ENCODE measurements at places on chromosomes 5 and 9. TPM values are rescaled to one million over a fixed set of nuclear protein-coding genes. Genes with fewer than 3 reads are reported as not detected.

The ECM2 gene
- total RNA-seq = 28.7 TPM

The GRM6 gene
- total RNA-seq = not detected

The REEP2 gene
- total RNA-seq = 7.3 TPM

The CER1 gene
- total RNA-seq = not detected

The JAKMIP2 gene
- total RNA-seq = 0.52 TPM
